ENCODE measurements at places on chromosomes 5 and 9. TPM values are rescaled to one million over a fixed set of nuclear protein-coding genes. Genes with fewer than 3 reads are reported as not detected.

The MYOZ3 gene
- 12.0 TPM for total RNA-seq

The IL3 gene
- total RNA-seq, result not detected

The PLEKHG4B gene
- total RNA-seq, result 6.8 TPM

The ZBTB26 gene
- 9.8 TPM for total RNA-seq

DNA sequence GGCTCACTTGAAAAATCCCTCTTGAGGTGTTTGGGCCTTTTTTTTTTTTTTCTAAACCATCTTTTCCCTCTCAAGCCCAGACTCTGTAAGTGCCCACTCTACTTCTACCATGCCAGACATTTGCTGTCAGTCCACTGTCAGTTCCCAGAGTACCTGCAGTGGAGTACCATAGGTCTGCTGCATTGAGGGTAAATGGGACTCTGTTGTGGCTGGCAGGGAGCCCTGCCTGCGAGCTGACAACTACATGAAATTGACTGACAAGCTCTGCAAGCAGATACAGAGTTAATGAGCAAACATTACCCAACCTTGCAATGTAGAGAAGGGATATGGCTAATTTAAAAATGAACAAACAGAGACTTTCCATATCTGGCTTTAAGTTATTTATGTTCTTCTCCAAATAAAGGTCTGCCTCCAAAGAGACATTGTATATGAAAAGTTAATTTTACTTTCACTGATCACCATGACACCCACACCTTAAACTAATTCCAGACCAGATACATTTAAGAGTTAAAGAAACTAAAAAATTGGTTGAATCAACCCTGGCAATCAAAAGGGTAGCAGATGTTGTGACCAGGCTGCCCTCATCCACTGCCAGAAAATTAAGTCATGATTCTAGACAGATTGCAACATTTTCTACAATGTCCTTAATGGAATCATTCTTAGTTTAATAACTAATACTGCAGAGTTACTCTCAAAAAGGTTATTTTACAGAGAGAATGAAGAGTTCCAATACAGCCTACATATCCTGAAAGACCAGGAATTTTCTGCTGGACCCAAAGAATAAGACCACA, 100.4 kb upstream of the PAM start:
- no peak overlapping the region for H3K4me3 ChIP-seq
- H3K27ac ChIP-seq, result no peak overlapping the region
- no peaks in the 10 kb centered on the region for H3K36me3 ChIP-seq
- DNase-seq, result no peak
- no peaks in the 10 kb centered on the region for H3K4me1 ChIP-seq

DNA sequence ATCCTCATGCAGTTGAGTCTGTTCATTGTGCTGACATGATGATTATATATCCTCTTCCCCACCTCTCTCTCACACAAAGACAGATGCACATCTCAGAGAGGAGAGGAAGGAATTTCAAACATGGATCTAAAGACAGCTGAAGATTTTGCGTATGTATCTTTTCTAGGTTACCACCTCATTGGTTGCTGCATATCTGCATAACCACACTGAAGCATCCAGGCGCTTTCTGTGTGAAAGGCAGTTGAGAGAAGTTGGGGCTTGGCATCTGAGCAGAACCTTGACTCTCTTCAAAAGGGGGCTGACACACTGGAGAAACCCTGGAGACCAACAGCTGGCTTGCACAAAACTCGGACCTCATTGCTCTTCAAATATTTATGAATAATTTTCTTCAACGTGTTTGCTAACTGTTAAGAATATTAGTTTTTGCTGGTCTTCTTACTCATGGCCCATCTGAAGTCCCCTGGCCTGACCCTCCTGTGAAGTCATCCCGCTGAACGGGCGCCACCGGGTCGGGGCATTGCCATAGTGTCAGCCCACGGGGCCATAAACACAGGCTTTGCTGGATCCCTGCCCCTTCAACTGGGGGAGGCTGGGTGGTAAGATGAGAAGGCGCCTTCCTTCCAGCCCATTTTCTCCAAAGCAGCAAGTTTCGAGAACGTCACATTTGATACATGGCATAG, 593.2 kb upstream of the CLINT1 start:
- no peak overlapping the region for H3K4me3 ChIP-seq
- no peak for DNase-seq

- no peak for DNase-seq
- H3K4me3 ChIP-seq, result no peak overlapping the region
- no peak overlapping the region for H3K27ac ChIP-seq
- H3K27me3 ChIP-seq, result no peaks in the 10 kb centered on the region
These were observed 198.1 kb downstream of the ENC1 start for GRCh38 chr5:74442466-74442865.

DNA sequence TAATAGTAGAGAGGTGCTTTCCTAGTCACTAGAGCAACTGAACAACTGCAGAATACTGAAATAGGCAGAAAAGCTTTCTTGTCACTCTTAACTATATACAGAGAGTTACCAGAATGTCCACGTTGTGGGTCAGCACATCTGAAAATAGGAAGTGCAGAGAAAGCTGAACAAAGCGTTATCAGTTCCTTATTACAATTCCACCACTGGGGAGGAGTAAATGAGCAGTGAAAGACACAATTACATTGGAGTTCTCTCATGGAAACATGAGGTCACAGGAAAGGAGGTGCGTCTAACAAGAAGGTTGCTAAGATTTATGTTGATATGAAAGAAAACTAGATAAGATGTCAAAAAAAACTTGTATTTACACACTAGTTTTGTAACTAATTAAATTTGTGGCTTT, 461.9 kb upstream of the COX7C start:
- no peak for DNase-seq
- no peak overlapping the region for H3K4me3 ChIP-seq

- no peaks in the 10 kb centered on the region for H3K4me1 ChIP-seq
- no peak overlapping the region for H3K4me3 ChIP-seq
- H3K27me3 ChIP-seq, result peaks cover 3% of the 10 kb centered on the region
- peaks cover 26% of the 10 kb centered on the region for H3K36me3 ChIP-seq
- DNase-seq, result no peak
These were observed 24.1 kb downstream of the SAR1B start for GRCh38 chr5:134608555-134608954.

DNA sequence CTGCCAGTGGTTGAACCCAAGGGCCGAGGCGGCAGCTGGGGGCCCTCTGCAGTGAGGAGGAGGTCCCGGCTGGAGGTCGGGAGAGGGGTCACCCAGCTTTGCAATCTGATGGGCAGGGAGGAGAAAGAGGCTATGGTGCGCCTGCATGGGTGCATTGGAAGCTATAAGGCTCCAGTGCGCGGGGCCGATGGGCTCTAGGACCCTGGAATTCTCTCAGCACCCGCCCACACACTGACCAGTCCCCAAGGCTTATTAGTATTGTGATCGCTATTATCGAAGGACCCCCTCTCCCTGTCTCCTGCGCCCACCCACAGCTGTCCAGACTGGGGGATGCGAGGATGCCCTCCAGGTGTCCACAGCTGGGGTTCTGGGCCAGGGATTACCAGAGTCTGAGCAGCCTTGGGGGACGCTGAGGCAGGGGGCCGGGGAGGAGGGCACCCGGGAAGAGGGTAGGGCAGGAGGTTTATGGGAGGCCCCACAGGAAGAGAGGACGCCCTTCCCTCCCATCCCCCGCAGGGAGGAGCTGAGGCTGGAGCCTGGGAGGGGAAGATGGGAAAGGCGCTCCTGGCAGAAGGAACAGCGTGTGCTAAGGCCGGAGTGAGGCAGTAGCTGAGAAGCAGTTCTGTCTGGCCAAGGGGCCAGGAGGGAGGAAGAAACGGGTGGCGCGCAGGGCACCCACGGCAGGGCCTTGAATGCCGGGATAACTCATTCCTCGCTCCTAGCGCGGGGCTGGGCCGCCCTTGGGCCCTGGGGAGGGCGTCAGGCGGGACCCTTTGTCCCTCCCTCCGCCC, 24.2 kb downstream of the C9orf50 start:
- H3K27me3 ChIP-seq, result peaks cover 12% of the 10 kb centered on the region
- H3K4me1 ChIP-seq, result peaks cover 23% of the 10 kb centered on the region
- no peak for DNase-seq
- peak overlapping the region; percentile 37 for H3K4me3 ChIP-seq
- no peaks in the 10 kb centered on the region for H3K36me3 ChIP-seq
- no peak overlapping the region for H3K27ac ChIP-seq

DNA sequence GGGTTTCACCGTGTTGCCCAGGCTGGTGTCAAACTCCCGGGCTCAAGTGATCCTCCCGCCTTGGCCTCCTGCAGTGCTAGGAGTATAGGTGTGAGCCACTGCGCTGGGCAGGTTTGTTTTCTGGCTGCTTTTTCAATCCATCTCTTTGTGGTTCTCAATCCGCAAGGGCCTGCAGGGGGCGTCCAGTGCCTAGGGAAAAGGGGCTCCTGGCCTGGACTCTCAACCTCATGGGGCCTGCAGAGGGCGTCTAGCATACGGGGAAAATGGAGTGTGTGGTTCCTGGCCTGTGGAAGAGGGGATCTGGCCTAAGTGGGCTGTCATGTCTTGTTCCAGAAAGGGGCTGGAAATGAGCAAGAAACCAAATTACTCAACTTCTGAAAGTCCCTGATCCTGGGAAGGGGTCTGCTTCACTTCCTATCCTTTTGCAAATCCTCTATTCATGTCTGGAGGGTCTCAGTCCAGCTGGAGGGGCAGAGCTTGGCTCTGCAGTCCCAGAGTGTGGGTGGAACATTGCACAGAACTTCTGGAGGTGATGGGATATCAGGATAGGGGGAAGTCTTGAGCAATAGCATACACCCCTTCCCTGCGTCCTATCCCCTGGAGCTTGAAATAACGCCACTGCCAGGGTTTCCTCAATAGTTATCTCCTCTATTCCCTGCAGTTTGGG, 12.7 kb upstream of the CCL27 start:
- H3K27ac ChIP-seq, result no peak overlapping the region
- H3K36me3 ChIP-seq, result no peaks in the 10 kb centered on the region
- peaks cover 5% of the 10 kb centered on the region for H3K27me3 ChIP-seq
- no peak overlapping the region for H3K4me3 ChIP-seq

- DNase-seq, result no peak
- peaks cover 4% of the 10 kb centered on the region for H3K27me3 ChIP-seq
- H3K36me3 ChIP-seq, result no peaks in the 10 kb centered on the region
- no peak overlapping the region for H3K4me3 ChIP-seq
- peaks cover 8% of the 10 kb centered on the region for H3K4me1 ChIP-seq
- H3K27ac ChIP-seq, result no peak overlapping the region
These were observed 23.4 kb downstream of the DBH start for GRCh38 chr9:133659516-133659915.

GRCh38 chr9:123615381-123615780, 259.4 kb downstream of the CRB2 start:
- H3K27ac ChIP-seq, result no peak overlapping the region
- no peaks in the 10 kb centered on the region for H3K36me3 ChIP-seq
- H3K4me1 ChIP-seq, result peaks cover 3% of the 10 kb centered on the region

DNA sequence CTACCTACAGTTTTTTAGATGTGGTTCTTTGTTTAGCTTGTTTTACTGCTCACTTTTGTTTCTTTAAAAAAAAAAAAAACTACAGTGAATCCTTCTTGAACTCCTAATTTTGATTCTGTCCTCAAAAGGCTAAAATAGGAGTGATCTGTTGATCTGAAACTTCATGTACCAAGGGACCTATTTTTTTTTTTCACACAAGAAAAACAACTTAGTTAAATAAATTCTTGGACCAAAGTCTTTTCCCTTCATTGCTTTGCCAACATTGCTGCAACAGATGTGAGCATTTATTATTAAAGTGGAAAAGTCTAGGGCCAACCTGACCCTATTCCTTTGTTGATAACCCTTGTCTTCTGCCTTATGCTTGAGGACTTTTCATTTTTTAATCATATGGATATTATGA, 236.8 kb downstream of the ARHGEF28 start:
- H3K27ac ChIP-seq, result no peak overlapping the region
- no peak for DNase-seq
- H3K4me1 ChIP-seq, result peaks cover 21% of the 10 kb centered on the region

- no peak for DNase-seq
- H3K36me3 ChIP-seq, result no peaks in the 10 kb centered on the region
- no peak overlapping the region for H3K4me3 ChIP-seq
- peaks cover 4% of the 10 kb centered on the region for H3K27me3 ChIP-seq
- H3K4me1 ChIP-seq, result peaks cover 6% of the 10 kb centered on the region
These were observed 66.4 kb downstream of the WWC1 start for GRCh38 chr5:168357876-168358275.

GRCh38 chr5:83715236-83716065, 5.2 kb downstream of the HAPLN1 start:
- no peak overlapping the region for H3K4me3 ChIP-seq
- H3K4me1 ChIP-seq, result peaks cover 14% of the 10 kb centered on the region

GRCh38 chr5:95900383-95900958, 61.2 kb downstream of the ELL2 start:
- DNase-seq, result no peak

DNA sequence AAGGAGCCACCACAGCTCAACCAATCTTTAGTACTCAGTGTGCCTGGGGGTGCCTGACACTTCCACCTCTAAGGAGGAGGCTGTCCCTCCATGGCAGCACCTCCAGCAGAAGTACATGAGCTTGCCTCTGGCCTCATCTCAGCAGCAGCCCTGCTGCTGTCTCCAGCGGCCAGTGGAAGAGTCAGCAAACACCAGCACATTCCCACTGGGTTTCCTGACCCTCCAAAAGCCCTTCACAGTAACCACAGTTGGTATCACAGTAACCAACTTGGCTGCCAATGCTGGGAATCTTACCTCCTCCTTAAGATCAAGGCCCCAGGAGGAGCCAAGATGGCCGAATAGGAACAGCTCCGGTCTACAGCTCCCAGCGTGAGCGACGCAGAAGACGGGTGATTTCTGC, 29.4 kb downstream of the FSTL4 start:
- no peak for DNase-seq
- H3K4me1 ChIP-seq, result no peaks in the 10 kb centered on the region
- H3K27ac ChIP-seq, result no peak overlapping the region
- no peaks in the 10 kb centered on the region for H3K36me3 ChIP-seq

GRCh38 chr5:17359451-17360011, 138.5 kb upstream of the TAF11L2 start:
- H3K4me1 ChIP-seq, result no peaks in the 10 kb centered on the region
- H3K36me3 ChIP-seq, result no peaks in the 10 kb centered on the region
- H3K27ac ChIP-seq, result no peak overlapping the region
- H3K4me3 ChIP-seq, result no peak overlapping the region
- peaks cover 1% of the 10 kb centered on the region for H3K27me3 ChIP-seq

GRCh38 chr9:27142299-27142930, 33.4 kb downstream of the TEK start:
- peak overlapping the region; percentile 28 for H3K4me3 ChIP-seq
- no peak for DNase-seq
- H3K4me1 ChIP-seq, result peaks cover 65% of the 10 kb centered on the region
- peaks cover 38% of the 10 kb centered on the region for H3K36me3 ChIP-seq
- H3K27me3 ChIP-seq, result peaks cover 8% of the 10 kb centered on the region

DNA sequence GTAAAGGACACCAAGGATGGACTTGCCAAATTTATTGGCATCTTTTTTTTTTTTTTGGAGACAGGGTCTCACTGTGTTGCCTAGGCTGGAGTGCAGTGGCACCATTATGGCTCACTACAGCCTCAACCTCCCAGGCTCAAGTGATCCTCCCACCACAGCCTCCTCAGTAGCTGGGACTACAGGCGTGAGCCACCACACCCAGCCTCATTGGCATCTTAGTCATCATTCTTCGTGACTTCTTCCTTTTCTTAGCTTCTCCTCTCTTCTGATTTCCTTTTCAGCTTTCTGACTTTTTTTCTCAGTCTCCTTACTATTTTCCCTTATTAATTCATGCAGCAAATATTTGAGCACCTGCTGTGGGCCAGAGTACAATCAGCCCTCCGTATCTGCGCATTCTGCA, 6.1 kb downstream of the MAML1 start:
- no peak for DNase-seq
- H3K36me3 ChIP-seq, result peaks cover 9% of the 10 kb centered on the region
- H3K27me3 ChIP-seq, result peaks cover 2% of the 10 kb centered on the region

Measured in endothelial cell (in vitro differentiated cells).